Activated CD8-positive, alpha-beta T cell treated with anti-CD3 and anti-CD28 coated beads, Interleukin-2, amount 10 ng/mL, durations not matched to agents 7 days and 5 days (primary cell): ENCODE measurements at places on chromosomes 7 and 10. TPM values are rescaled to one million over a fixed set of nuclear protein-coding genes. Genes with fewer than 3 reads are reported as not detected.

GRCh38 chr7:24504836-24505235 lies 68.4 kb upstream of the PALS2 start:
- DNase-seq = no peak

DNA sequence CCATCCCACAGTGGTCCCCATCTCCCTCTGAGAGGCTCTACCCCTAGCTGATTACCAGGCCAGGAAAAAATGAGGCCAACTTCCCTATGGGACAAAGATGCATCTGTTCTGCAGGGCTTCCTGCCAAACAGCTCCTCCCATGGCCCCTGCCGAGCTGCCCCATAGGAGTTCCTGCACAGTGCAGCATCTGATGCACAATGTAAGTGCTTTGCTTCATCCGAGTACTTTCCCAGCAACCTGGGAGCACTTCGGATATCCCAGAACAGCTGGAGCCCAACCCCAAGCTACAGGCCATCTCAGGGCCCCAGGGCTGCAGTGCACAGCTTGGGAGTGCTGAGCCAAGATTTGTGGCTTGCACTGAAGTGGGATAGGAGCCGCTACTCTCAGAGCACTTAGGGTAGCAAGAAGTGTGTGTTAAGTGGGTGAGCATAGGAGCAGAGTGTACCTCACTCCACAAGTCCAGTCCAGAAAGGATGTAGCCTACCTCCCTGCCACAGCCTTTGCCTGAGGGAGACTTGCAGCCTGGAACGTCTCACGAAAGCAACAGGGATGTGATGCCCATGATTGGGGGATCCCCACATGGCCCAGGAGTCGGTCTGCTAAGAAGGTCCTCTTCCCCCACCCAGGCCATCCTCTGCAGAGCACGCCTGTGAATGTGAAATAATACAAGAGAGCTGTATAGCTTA lies 209.6 kb upstream of the VWC2 start:
- no peak for DNase-seq

GRCh38 chr10:6680735-6681134 lies 100.7 kb upstream of the PRKCQ start:
- no peak for DNase-seq

- DNase-seq = no peak
Observed at GRCh38 chr7:127706766-127707165, 54.8 kb downstream of the SND1 start.

DNA sequence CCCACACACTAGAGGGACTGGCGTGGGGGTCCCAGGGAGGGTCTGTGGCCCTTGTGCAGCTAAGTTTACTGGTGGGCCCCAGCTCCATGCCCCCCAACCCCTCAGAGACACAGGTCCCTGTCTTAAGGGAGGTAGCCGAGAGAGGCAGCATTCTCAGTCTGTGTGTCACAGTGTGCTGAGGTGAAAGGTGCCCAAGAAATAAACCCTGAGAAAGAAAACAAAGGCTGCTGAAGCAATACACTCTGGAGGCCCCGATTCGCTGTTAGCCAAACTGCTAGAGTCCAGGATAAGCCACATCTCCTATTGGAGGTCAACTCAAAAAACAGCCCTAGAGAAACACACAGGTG lies 28.6 kb upstream of the NDST2 start:
- no peak for DNase-seq

Gene ZNF273
- 10.6 TPM for total RNA-seq
